ENCODE measurements at places on chromosomes 16 and 17. TPM values are rescaled to one million over a fixed set of nuclear protein-coding genes. Genes with fewer than 3 reads are reported as not detected.

SRL gene
- not detected for total RNA-seq

DNA sequence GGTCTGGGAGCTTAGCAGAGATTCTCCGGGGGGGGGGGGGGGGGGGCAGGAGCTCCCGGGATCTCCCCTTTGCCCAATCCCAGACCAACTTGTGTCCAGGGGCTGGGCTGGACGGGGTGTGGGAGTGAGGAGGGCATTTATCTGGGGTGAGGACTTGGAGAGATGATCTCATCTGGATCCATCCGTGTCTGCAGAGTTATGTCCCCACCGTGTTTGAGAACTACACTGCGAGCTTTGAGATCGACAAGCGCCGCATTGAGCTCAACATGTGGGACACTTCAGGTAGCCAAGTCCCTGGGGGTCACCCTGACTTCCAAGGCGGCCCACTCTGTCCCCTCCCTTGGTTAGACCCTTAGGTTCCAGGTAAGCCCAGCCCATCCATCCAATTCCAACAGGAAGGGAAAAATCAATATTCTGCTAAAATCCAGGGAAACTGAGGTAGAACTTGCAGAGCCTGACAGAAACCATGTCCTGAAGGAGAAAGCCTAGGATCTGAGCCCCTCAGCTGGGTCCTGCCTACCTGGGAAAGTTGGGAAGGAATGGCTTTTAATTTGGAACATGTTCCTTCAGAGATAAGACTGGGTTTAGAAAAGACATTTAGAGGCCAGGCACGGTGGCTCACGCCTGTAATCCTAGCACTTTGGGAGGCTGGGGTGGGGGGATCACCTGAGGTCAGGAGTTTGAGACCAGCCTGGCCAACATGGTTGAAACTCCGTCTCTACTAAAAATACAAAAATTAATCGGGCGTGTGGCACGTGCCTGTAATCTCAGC, 921 bp downstream of the RND2 start:
- H3K27me3 ChIP-seq, result no peaks in the 10 kb centered on the region
- no peaks in the 10 kb centered on the region for H3K36me3 ChIP-seq
- DNase-seq, result no peak

DNA sequence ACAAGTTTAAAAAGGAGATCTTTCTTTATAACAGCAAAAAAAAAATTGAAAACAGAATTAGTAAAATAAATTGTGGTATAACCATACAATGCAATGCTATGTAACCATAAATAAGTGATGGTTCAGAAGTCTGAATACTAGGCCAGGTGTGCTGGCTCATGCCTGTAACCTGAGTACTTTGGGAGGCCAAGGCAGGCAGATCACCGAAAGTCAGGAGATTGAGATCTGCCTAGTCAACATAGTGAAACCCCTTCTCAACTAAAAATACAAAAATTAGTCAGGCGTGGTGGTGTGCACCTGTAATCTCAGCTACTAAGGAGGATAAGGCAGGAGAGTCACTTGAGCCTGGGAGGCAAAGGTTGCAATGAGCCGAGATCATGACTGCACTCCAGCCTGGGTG, 34.6 kb downstream of the CCT6B start:
- no peak for DNase-seq
- H3K27ac ChIP-seq, result no peak overlapping the region
- peaks cover 6% of the 10 kb centered on the region for H3K27me3 ChIP-seq
- no peaks in the 10 kb centered on the region for H3K4me1 ChIP-seq

TBC1D3K gene
- total RNA-seq, result not detected

KRTAP2-1 gene
- not detected for total RNA-seq

PHOSPHO1 gene
- 0.42 TPM for total RNA-seq

DNA sequence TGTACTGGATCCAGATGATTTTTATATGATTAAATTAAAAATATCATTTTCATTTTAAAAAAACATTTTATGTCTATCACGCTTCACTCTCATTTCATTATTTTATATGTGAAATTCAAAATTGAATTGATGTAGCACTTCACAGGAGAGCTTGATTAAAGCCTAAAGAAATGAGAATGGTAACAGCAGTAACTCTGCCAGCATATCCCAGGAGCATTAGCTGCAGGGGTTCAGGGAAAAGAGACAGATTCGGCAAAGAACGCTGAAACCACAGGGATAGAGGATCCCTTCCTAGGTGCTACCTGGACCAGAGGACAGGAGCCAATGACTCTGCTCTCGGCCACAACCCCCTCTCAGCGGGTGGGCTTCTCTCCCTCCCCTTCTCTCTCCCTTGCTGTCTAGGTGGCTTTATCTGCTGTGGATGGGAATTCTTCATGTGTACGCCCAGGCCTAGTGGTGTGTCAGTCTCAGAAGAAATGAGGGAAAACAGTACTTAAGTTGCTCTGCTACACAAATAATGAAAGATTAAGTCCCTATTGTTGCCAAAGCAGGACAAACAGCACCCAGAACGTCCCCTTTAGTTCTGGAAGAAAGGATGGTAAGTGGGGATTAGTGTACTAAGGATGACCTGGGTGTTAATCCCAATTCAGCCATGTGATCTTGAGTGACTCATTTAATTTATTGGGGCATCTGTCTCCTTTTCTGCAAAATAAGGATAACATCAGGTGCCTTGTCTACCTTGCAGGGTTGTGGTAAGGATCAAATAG, 123.3 kb downstream of the CDK5R1 start:
- no peaks in the 10 kb centered on the region for H3K4me1 ChIP-seq
- DNase-seq, result peak; percentile 85
- H3K27ac ChIP-seq, result no peak overlapping the region
- H3K36me3 ChIP-seq, result no peaks in the 10 kb centered on the region

KRT40 gene
- not detected for total RNA-seq

GRCh38 chr17:63774969-63775265, 947 bp downstream of the DDX42 start:
- H3K27ac ChIP-seq, result peak overlapping the region; percentile 100
- H3K4me1 ChIP-seq, result no peaks in the 10 kb centered on the region
- DNase-seq, result no peak
- peaks cover 45% of the 10 kb centered on the region for H3K36me3 ChIP-seq
- peak overlapping the region; percentile 99 for H3K4me3 ChIP-seq

SMARCE1 gene
- total RNA-seq, result 165 TPM

GRCh38 chr16:60712144-60712543, 1324.1 kb downstream of the CDH8 start:
- H3K4me3 ChIP-seq, result no peak overlapping the region
- H3K4me1 ChIP-seq, result no peaks in the 10 kb centered on the region
- H3K36me3 ChIP-seq, result no peaks in the 10 kb centered on the region
- no peak for DNase-seq
- no peaks in the 10 kb centered on the region for H3K27me3 ChIP-seq

- no peaks in the 10 kb centered on the region for H3K36me3 ChIP-seq
- peak; percentile 90 for DNase-seq
- peak overlapping the region; percentile 67 for H3K4me3 ChIP-seq
- H3K27ac ChIP-seq, result no peak overlapping the region
- peaks cover 12% of the 10 kb centered on the region for H3K4me1 ChIP-seq
Measured at GRCh38 chr16:6558126-6558525, 774.5 kb upstream of the RBFOX1 start.

- no peak overlapping the region for H3K4me3 ChIP-seq
- peak; percentile 73 for DNase-seq
- H3K4me1 ChIP-seq, result peaks cover 9% of the 10 kb centered on the region
- H3K36me3 ChIP-seq, result peaks cover 95% of the 10 kb centered on the region
- H3K27ac ChIP-seq, result peak overlapping the region; percentile 53
Measured at GRCh38 chr17:28346746-28347246, 10.5 kb downstream of the POLDIP2 start.

DNA sequence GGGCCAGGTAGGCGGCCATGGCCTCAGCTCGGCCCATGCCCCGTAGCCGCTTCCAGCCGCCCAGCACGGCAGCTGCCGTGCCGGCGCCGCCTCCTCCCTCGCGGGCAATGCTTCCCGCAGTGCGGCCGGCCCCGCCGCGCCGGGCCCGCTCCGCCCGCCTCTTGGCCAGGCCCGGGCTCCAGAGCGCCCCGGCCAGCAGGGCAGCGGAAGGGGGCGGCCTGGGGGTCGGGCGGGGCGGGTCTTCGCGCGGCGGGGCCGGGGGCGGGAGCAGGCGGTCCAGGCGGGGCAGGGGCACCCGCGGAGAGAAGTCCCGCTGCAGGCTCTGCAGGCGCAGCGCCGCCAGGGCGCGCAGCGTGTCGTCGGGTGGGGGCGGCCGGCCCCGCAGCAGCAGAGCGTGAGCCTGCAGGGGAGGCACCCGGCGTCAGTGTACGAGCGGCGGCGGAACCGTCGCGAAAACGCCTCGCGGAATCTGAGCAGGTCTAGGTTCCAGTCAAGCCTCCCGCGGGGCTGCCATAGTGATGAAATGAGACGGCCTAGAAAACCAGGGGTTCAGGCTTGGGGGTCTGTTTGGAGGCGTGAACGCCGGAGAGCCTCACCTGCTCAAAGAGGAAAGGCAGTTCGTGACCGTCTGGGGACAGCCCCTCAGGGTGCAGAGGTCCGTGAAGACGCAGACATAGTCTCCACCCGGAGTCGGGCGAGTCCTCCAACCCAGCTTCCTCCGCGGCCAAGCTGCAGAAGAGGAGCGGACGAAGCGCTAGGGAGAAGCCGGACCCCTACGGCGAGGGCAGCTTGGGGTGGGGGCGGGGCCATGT, 6.6 kb downstream of the PLEKHH3 start:
- no peak overlapping the region for H3K4me3 ChIP-seq
- peaks cover 6% of the 10 kb centered on the region for H3K4me1 ChIP-seq
- peaks cover 16% of the 10 kb centered on the region for H3K36me3 ChIP-seq
- H3K27me3 ChIP-seq, result peaks cover 46% of the 10 kb centered on the region

ATP2A3 gene
- 3.2 TPM for total RNA-seq

- H3K36me3 ChIP-seq, result peaks cover 59% of the 10 kb centered on the region
- H3K27me3 ChIP-seq, result no peaks in the 10 kb centered on the region
- H3K4me3 ChIP-seq, result no peak overlapping the region
- H3K4me1 ChIP-seq, result no peaks in the 10 kb centered on the region
Measured at GRCh38 chr16:11677451-11677951, 9.2 kb downstream of the SNN start.

- H3K4me1 ChIP-seq, result peaks cover 4% of the 10 kb centered on the region
- H3K4me3 ChIP-seq, result no peak overlapping the region
- H3K36me3 ChIP-seq, result no peaks in the 10 kb centered on the region
- H3K27me3 ChIP-seq, result no peaks in the 10 kb centered on the region
- peak overlapping the region; percentile 22 for H3K27ac ChIP-seq
Measured at GRCh38 chr16:57747091-57747490, 11.5 kb downstream of the KATNB1 start.

Measured in endodermal cell (in vitro differentiated cells).